ENCODE measurements at places on chromosomes 1 and 21.

GRCh38 chr1:44406737-44407429, 1.8 kb downstream of the RNF220 start:
- DNase-seq = no peak

DNA sequence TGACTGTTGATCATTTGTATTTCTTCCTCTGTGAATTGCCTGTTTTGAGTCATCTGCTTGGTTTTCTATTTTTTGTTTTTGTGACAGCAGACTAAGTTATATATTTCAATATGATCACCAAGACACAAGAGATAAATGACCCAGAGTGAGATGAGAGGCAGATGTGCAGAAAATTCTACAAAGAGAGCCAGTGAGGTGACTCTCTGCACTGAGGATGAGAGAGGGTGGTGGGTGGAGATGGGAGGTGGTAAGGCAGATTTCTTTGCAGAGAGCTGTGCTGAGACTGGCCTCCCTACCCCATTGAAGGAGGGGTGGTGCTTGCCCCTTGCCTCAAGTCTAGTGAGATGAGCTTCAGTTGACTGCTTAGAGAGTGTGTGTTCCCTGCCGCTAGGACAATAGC, 17.6 kb upstream of the FCAMR start:
- no peak for DNase-seq

GRCh38 chr21:25582888-25583287, 24.4 kb downstream of the MRPL39 start:
- no peak for DNase-seq

DNA sequence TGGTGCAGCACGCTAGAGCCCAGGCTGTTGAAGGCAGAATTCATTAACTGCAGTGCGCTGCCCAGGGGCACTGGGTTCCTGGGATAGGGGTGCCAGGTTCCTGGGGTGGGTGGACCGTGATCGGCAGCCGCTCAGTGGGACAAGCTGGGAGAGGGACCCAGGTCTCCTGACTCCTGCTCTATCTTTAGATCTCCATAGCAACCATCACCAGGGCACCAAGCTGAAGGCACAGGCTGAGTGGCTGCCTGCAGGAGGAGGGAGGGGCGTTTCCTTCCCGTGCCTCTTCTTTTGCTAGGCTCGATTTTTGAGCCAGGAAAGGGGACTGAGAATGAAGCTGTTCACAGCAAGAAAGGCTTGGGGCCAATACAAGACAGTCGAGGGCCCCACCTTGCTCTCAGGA, 20.9 kb upstream of the CDCP2 start:
- no peak for DNase-seq

GRCh38 chr1:118144684-118145083, 40.3 kb downstream of the SPAG17 start:
- no peak for DNase-seq

GRCh38 chr1:46526013-46526690, 25.3 kb downstream of the KNCN start:
- no peak for DNase-seq

- no peak for DNase-seq
Measured at GRCh38 chr1:59431566-59432294, 134.8 kb downstream of the FGGY start.
